Panc1 (cell line): ENCODE measurements at places on chromosomes 5 and 9. TPM values are rescaled to one million over a fixed set of nuclear protein-coding genes. Genes with fewer than 3 reads are reported as not detected.
A peak's percentile ranks its signal among the peaks of the same experiment; 100 is the strongest.

PAM gene
- total RNA-seq = 131 TPM

TEX48 gene
- not detected for total RNA-seq

SLC45A2 gene
- total RNA-seq = not detected

PCDHGC3 gene
- 54.1 TPM for total RNA-seq

CTNND2 gene
- total RNA-seq = 1.0 TPM

RALGDS gene
- 25.8 TPM for total RNA-seq

GRCh38 chr9:26058111-26058895, 380.1 kb upstream of the TUSC1 start:
- no peak overlapping the region for H3K4me3 ChIP-seq
- no peaks in the 10 kb centered on the region for H3K4me1 ChIP-seq
- H3K27me3 ChIP-seq = no peaks in the 10 kb centered on the region
- DNase-seq = no peak
- H3K27ac ChIP-seq = no peak overlapping the region

- H3K27me3 ChIP-seq = no peaks in the 10 kb centered on the region
- no peak overlapping the region for H3K27ac ChIP-seq
- no peak overlapping the region for H3K4me3 ChIP-seq
- DNase-seq = no peak
- no peaks in the 10 kb centered on the region; the same call in 1 of the 2 replicates for H3K4me1 ChIP-seq
These were observed 82.2 kb upstream of the CXCL14 start for GRCh38 chr5:135660826-135661575.

DNA sequence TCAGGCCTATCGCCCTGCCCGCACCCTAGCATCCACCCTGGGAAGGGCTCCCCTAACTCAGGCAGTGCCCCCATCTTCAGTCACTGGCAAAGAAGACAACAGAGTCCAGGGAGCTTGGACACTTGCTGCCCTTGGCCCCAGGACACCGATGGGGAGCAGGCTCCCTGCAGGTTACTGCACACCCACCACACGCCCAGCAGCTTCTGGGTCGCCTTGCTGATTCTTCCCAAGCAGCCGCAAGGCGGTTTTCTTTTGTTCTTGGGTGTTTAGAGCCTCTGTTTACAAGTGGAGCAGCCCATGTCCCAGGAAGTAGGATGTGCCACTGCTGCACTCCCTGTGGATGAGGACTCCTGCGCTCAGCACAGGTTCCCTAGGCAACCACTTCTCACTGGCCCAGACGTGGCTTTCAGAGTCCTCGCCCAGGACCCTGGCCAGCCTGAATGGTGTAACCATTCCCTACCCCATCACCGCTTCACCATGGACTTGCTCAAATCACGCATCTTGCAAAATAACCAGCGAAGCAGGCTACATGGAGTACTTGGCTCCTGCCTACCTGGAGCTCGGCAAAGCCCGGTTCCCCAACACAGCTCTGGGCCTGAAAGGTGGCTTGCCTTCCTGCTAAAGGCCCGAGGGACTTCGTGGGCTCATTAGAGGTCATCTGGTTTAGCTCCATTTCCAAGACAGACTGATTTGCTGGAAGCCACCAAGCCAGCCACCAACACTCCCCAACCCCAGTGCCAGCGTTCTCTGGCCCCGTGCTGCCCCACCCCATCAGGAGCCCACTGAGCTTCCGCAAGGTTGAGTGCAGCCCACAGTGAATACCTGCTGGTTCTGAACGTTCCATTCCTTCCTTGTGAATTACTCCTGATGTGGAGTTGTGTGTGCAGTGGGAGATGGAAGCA, 60.0 kb downstream of the PSMB7 start:
- H3K27ac ChIP-seq = 0 out of 2 replicates have a peak overlapping the region, but pooled peaks have one; percentile 23
- H3K4me3 ChIP-seq = no peak overlapping the region

DNA sequence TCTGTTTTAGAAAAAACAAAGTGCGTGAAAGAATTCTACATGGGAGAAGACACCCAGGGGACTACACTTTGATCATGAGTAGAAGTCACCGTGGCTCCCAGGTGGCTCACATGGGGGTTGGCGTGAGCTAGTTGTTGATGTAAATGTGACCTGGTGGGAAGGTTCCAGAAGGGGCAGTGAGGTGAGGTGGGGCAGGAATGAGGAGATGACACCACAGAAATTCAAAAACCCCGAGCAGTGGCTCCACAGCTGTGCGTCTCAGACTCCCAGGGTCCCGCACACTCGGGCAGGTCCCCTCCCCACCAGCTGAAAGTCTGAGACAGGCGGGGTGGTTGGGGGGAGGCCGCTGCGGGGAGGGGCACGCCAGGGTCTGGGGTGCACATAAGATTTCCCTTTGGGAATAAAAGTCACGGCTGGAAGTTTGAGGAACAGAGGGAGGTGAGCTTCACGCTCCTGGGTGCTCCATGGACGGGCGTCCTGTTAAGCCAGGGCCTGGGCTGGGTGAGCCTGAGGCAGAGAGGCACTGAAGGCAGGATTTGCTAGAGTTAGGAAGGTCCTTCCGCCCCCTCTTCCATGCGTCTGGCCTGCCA, 29.9 kb downstream of the GLT6D1 start:
- H3K36me3 ChIP-seq = no peaks in the 10 kb centered on the region
- no peak overlapping the region for H3K4me3 ChIP-seq
- H3K4me1 ChIP-seq = no peaks in the 10 kb centered on the region
- H3K27me3 ChIP-seq = no peaks in the 10 kb centered on the region

DNA sequence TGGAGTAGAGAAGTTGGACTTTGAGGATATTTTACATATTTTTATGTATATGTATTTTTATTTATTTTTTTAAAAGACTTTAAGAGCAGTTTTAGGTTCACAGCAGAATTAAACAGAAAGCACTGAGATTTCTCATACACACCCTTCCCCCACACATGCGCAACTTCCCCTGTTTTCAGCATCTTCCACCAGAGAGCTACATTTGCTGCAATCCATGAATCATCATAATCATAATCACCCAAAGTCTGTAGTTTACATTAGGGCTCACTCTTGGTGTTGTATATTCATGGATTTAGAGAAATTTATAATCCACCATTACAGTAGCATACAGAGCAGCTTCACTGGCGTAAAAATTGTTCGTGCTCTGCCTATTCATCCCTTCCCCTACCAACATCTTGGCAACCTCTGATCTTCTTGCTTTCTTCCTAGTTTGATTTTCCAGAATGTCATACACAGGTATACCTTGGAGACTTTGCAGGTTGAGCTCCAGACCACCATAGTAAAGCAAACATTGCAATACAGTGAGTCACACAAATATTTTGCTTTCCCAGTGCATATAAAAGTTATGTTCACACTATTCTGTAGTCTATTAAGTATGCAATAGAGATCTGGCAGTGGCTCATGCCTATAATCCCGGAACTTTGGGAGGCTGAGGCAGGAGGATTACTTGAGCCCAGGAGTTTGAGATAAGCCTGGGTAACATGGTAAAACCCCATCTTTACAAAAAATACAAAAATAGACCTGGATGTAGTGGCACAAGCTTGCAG, 9.6 kb upstream of the CCDC171 start:
- no peaks in the 10 kb centered on the region for H3K4me1 ChIP-seq
- no peaks in the 10 kb centered on the region for H3K27me3 ChIP-seq
- H3K36me3 ChIP-seq = no peaks in the 10 kb centered on the region
- H3K4me3 ChIP-seq = no peak overlapping the region
- no peak for DNase-seq

GRCh38 chr5:16864631-16865131, 71.4 kb downstream of the MYO10 start:
- H3K4me1 ChIP-seq = peaks cover 69% of the 10 kb centered on the region
- no peaks in the 10 kb centered on the region for H3K27me3 ChIP-seq
- no peak for DNase-seq
- H3K36me3 ChIP-seq = no peaks in the 10 kb centered on the region

GRCh38 chr9:33453286-33453860, 6.0 kb upstream of the AQP3 start:
- H3K4me3 ChIP-seq = no peak overlapping the region
- no peak for DNase-seq
- no peaks in the 10 kb centered on the region for H3K27me3 ChIP-seq
- no peak overlapping the region for H3K27ac ChIP-seq

DNA sequence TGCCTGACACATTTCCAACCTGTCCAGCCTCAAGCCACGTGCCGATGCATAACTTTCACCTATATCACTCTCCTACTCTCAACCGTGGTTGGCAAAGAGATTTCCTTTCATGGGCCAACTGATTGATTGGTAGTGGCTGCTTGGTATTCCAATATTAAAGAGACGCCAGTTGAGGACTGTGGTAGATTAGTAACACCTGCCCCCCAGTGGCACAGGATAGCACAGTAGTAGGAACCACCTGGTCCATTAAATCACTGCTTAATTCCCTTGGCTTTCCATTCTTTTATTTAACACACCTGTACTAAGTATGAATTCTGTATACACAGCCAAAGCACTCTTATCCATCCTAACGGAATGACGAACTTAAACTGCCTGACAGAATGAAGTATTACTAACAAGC, 19.1 kb upstream of the FOXB2 start:
- H3K4me1 ChIP-seq = no peaks in the 10 kb centered on the region
- DNase-seq = no peak
- no peak overlapping the region for H3K27ac ChIP-seq
- H3K4me3 ChIP-seq = no peak overlapping the region
- no peaks in the 10 kb centered on the region for H3K27me3 ChIP-seq

- peak; percentile 33 for DNase-seq
- peaks cover 3% of the 10 kb centered on the region; the same call in 1 of the 2 replicates for H3K4me1 ChIP-seq
- H3K27ac ChIP-seq = peak overlapping the region; percentile 91
- no peaks in the 10 kb centered on the region; the same call in 1 of the 2 replicates for H3K36me3 ChIP-seq
- peak overlapping the region; percentile 68 for H3K4me3 ChIP-seq
These were observed 1.7 kb upstream of the CNTRL start for GRCh38 chr9:121073038-121073437.

GRCh38 chr9:133864011-133864410, 125.9 kb upstream of the SARDH start:
- H3K27me3 ChIP-seq = no peaks in the 10 kb centered on the region
- no peak overlapping the region for H3K27ac ChIP-seq
- H3K4me1 ChIP-seq = no peaks in the 10 kb centered on the region
- no peak for DNase-seq
- no peak overlapping the region for H3K4me3 ChIP-seq
- no peaks in the 10 kb centered on the region for H3K36me3 ChIP-seq

GRCh38 chr9:100309992-100310391, 42.8 kb downstream of the TEX10 start:
- H3K4me1 ChIP-seq = no peaks in the 10 kb centered on the region
- H3K27me3 ChIP-seq = no peaks in the 10 kb centered on the region
- DNase-seq = no peak

GRCh38 chr9:18056269-18056992, 417.5 kb upstream of the ADAMTSL1 start:
- H3K27me3 ChIP-seq = no peaks in the 10 kb centered on the region
- no peak overlapping the region for H3K27ac ChIP-seq
- no peak for DNase-seq
- H3K36me3 ChIP-seq = no peaks in the 10 kb centered on the region

DNA sequence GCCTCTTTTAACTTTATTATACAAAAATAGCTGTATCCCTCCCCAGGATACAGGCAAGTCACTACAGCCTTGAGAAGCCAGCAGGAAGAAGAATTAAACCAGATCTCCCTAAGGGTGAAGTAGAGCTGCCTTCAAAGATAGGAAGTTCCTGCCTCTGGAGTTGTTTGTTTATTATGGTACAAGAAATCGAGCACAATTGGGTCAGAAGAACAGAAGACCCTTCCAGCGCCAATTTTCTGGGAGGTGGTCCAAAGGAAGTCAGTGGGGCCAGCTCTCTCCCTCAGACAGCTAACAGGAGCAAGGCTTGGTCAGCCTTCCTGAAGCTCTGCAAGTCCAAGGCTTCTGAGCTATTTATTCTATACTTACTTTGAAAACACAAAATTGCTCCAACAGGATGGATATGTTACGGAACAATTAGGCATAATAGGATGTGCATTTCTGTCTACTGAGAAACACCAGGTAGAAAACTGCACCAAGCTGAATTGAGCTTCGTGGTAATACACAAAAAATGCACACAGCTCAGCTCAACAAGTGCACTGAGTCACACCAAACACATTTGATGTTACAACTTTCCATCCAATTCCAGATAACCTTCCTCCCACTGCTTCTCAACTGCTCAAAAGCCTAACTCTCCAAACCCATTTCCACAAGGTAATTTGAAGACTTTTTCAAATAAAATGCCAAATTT, 16.0 kb downstream of the SERINC5 start:
- no peak overlapping the region for H3K27ac ChIP-seq
- H3K27me3 ChIP-seq = no peaks in the 10 kb centered on the region
- DNase-seq = no peak
- H3K4me3 ChIP-seq = no peak overlapping the region
- H3K36me3 ChIP-seq = no peaks in the 10 kb centered on the region

DNA sequence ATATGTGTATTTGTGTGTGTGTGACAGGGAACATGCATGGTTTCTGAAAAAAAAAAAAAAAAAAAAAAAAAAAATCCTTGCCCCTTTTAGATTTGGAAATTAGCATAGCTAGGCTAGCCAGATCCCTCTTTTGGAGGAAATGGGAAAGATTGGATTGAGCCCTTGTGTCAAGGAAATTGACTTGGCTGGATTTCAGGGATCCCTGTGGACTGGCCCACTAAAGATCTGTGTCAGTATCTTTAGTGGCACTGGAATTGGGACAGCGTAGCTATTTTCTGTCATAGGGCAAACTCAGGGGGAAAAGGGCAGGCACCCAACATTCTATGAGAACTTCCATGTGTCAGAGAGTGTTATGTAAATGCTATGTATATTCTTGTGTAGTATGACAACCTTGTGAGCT, 35.4 kb downstream of the SH3GL2 start:
- H3K36me3 ChIP-seq = no peaks in the 10 kb centered on the region
- H3K27me3 ChIP-seq = no peaks in the 10 kb centered on the region
- DNase-seq = no peak
- H3K4me1 ChIP-seq = no peaks in the 10 kb centered on the region

DNA sequence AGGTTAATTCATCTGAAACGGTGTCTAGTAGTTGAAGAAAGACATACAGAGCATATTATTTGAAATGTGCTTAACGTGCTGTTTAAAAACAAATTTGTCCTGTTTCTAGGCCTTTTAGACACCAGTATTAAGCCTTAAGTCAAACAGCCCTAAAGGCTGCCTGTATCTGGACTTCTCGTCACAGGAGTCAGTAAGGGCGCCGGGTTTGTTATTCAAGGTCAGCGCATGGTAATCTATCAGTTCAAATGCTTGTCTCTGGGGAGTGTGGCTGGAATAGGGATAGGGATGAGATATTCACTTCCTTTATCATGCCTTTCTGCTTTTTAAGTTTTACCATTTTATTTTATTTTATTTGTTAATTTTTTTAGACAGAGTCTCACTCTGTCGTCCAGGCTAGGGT, 9.4 kb upstream of the CNOT6 start:
- H3K36me3 ChIP-seq = no peaks in the 10 kb centered on the region
- no peaks in the 10 kb centered on the region for H3K4me1 ChIP-seq
- no peak overlapping the region for H3K4me3 ChIP-seq
- no peak overlapping the region for H3K27ac ChIP-seq

GRCh38 chr9:75188756-75189155, 100.4 kb downstream of the OSTF1 start:
- H3K36me3 ChIP-seq = no peaks in the 10 kb centered on the region
- DNase-seq = no peak

DNA sequence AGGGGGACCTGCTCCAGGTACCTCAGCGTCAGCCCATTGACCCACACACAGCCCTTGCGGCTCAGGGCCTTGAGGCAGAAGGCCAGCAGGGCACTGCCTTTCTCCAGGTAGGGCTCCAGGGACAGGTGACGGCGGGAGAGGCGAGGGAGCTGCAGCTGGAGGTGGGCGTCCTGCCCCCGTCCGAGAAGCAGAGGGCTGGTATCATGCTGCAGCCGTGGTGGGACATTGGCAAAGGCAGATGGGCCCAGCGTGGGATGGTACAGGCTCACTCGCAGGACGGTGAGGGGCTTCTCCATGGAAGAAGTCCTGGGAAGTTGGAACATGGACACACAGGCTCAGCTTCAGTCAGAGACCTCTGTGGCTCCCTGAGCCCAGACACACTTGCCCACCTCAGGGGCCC, 2.5 kb upstream of the DCANP1 start:
- H3K36me3 ChIP-seq = no peaks in the 10 kb centered on the region
- no peak overlapping the region for H3K4me3 ChIP-seq
- no peaks in the 10 kb centered on the region for H3K4me1 ChIP-seq
- no peak for DNase-seq
- no peak overlapping the region for H3K27ac ChIP-seq
